ENCODE measurements at places on chromosomes 6 and 20.
A peak's percentile ranks its signal among the peaks of the same experiment; 100 is the strongest.

DNA sequence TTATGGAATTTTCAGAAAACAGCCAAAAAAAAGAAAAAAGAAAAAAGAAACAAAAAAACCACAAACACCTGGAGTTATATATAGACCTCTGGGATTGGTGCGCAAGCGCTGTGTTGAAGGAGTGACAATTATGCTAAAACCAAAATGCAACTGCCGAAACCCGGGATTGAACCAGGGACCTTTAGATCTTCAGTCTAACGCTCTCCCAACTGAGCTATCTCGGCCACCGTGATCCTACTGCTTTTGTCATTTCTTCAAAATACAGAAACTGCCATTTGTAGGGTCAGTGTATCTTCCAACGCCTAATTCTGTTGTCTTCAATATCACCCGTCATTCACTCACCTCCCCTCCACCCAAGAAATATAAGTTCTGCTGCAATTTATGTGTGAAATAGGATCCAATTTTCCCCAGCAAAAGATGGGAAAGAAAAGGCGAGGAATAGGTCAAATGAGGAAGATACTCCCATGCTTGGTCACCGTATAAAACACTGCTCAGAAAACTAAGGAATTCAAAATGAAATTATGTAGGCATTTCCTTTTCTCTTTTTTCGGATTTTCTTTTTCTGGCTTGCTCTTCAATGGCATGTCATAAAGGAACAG, 116.0 kb downstream of the TRIM27 start:
- DNase-seq = peak; percentile 80

- no peak for DNase-seq
Measured at GRCh38 chr20:51715856-51716185, 52.4 kb downstream of the ATP9A start.

GRCh38 chr6:54390362-54390761, 82.1 kb downstream of the TINAG start:
- DNase-seq = no peak

- no peak for DNase-seq
Measured at GRCh38 chr6:22437665-22438064, 131.7 kb upstream of the HDGFL1 start.

DNA sequence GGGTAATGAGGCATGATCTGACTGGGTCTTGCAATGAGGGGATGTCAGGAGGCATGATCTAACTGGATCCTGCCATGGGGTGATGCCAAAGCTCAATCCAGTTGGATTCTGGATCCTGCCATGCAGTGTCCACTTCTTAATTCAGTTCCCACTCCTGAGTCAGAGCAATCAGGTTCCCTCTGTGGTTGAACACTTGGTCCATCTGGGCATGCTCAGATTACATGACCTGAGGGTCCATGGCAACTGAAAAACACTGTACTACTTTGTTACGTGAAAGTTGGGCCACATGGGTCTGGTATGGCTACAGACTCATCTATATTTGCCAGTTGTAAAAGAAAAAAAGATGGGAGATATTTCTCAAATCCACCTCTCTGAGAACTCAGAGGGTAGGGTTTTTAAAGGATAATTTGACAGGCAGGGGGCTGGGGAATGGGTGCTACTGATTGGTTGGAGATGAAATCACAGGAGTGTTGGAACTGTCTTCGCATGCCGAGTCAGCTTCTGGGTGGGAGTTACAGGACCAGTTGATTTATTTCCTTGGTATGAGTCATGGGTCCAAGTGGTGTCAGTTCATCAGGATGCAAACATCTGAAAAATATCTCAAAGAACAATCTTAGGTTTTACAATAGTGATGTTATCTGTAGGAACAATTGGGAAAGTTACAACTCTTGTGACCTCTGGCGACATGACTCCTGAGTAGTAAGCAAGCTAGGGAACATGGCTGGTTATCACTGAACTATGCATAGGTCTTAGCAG, 21.6 kb downstream of the C6orf163 start:
- DNase-seq = no peak

GRCh38 chr6:161228921-161229591, 44.8 kb downstream of the AGPAT4 start:
- no peak for DNase-seq

- peak; percentile 85 for DNase-seq
Measured at GRCh38 chr6:55528624-55529023, 50.4 kb downstream of the HMGCLL1 start.

DNA sequence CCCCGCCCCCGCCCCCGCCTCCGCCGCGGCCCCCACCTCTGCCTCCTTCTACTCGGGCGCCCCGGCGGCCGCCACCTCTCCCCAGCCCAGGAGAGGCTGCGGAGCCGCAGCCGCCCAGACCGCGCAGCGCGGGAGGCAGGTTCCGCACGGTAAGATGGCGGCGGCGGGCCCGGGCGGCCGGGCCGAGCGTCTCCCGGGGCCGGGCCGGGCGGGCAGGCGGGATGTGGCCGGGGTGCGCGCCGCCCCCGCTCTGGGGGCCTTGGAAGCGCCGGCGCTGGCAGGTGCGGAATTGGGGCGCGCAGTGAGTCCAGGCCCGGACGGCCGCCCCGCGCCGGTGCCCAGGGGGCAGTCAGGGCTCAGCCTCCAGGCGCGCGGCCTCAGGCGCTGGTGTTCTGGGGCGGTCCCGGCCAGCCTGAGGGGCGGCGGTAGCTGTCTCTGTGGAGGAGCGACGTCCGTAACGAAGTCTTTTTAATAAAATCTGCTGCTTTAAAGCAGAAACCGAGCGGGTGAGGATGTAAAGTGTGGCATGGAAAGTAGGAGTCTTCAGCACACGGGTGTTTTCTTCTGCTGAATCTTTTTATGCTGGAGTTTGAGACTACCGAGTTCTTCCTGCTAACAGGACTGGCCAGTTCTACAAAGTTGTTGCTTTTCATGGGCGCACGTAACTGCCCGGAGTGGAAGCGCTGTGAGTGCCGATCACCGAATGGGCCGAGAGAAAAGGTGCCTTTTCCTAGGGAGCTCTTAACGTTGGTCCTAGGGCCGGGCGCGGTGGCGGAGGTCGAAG, at the start of gene GID8:
Gene GID8 (plus strand): TSS at position 43 of the 784 bp plus-strand sequence. CDS start 3,356 bp downstream, outside the sequence.
- peak; percentile 67 for DNase-seq

DNA sequence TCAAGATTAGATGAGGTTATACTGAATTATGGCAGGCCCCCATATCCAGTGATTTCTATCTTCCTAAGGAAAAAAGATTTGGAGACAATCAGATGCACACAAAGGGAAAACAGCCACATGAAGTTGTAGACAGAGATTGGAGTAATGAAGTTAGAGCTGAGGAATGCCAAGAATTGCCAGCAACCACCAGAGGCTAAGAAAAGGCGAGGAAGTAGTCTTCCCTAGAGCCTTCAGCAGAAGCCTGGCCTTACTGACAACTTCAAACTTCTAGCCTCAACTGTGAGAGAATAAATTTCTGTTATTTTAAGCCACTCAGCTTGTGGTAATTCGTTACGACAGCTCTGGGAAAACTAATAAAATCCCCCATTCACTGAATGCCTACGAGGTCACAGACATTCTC, 473.9 kb downstream of the COL12A1 start:
- no peak for DNase-seq

DNA sequence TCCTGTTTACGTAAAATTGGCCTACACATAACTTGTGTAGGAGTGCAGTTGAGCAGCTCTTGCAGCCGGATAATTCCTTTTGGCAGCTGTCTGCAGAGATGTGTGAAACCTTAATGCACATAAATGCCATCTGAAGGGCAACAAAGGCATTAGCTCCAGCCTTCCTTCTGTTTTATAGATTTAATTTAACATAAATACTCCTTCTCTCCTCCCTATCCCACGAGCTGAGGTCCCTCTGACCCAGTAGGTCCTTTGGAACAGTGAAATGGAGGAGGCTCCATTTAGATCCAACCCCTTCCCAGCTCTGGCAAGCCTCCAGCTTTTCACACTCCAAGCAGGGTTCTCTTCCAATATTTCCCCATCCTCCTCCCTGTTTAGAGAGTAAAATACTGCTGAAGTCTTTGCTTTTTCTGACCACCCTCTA, 6.5 kb downstream of the PLEKHG1 start:
- DNase-seq = no peak

DNA sequence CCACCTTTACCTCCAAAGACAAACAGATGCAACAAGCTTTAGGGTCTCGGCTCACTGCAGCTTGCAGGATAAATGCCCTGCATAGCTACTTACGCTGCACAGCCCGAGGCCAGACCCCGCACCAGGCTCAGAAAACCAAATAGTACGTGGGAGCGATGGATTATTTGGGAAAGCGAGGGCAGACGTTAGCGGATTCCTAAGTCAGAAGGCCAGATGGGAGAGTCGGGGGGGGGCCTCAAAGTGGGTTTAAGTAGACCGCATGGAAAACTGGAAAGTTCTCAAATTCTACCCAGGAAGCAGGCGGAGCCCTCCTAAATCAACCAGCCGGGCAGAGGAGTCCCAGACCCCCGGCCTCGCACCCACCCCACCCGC, 382 bp downstream of the SFT2D1 start:
- DNase-seq = peak; percentile 55

DNA sequence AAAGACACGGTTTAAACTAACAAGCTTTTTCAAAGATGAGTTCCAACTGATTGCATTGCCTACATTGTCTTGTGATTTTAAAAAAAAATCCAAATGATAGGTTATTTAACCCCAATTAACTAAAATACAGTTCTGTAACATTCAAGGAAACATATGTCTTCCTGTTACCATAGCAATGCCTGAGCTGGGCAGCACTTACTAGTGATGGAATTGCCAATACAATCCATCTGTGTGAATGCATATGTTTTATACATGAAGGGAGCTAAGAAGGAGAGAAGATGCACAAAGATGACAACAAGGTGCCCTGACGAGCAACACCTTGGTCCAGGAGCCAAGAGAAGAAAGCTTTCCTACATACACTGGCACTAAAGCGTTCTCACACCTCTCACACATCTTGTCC, 68.7 kb downstream of the POPDC3 start:
- no peak for DNase-seq

- DNase-seq = no peak
Measured at GRCh38 chr6:38646166-38646878, 6.6 kb upstream of the BTBD9 start.

- peak; percentile 80 for DNase-seq
Measured at GRCh38 chr6:141464490-141464889, 668.2 kb upstream of the GJE1 start.

DNA sequence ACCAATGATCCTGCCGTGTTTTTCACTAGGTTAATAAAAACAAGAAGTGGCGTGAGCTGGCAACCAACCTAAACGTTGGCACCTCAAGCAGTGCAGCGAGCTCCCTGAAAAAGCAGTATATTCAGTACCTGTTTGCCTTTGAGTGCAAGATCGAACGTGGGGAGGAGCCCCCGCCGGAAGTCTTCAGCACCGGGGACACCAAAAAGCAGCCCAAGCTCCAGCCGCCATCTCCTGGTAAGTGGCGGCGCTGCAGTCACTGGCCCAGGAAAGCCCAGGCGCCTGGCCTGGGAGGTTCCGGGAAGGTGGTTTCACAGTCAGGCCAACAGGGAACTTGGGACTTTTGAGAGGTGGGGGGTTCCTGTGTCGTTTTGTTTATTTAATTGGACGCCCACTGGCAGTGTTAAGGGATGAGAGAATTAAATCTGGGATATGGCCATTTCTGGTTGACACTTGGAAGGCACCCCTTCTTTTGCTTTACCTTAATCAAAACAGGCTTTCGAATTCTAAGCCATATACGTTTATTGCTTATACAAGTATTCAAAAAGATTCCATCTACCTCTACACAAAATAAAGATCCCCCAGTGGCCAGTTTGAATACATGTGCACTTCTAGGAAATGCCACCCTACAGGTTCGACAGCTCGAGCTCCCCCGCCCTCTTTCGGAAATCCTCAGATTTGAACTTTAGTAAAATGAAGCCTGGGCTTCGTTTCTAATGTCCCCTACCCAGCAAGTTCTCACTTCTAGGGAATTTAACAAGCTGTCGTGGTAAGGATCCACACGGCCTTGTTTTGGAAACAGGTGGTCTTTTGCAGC, 138.9 kb downstream of the TMEM242 start:
- DNase-seq = peak; percentile 49

DNA sequence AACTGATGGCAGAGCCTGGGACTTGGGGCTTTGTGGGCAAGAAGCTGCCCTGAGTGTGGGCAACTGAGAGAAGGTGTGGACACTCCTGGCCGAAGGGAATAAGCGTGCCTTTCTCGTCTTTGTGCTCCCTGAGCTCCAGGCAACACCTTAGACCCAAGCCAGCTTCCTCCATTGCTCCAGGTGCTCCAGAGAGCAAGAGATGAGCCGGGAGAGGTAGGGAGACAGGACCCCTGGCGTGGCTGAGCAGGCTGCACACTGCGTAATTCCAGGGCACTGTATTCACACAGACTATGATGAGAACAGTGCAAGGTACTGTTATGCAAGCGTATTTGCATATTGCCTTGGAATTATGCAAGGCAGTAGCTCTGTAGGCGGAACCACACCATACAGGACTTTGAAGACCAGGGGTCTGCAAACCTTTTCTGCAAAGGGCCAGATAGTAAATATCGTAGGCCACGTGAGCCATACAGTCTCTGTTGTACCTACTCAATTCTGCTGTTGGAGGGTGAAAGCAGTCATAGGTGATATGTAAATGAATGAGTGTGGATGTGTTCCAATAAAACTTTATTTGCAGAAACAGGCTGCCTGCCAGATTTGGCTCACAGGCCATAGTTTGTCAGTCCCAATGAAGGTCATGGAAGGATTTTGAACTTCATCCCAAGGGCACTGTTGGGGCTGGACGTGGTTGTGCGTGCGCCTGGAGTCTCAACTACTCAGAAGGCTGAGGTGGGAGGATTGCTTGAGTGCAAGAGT, 42.1 kb upstream of the FAM83D start:
- DNase-seq = peak; percentile 71

DNA sequence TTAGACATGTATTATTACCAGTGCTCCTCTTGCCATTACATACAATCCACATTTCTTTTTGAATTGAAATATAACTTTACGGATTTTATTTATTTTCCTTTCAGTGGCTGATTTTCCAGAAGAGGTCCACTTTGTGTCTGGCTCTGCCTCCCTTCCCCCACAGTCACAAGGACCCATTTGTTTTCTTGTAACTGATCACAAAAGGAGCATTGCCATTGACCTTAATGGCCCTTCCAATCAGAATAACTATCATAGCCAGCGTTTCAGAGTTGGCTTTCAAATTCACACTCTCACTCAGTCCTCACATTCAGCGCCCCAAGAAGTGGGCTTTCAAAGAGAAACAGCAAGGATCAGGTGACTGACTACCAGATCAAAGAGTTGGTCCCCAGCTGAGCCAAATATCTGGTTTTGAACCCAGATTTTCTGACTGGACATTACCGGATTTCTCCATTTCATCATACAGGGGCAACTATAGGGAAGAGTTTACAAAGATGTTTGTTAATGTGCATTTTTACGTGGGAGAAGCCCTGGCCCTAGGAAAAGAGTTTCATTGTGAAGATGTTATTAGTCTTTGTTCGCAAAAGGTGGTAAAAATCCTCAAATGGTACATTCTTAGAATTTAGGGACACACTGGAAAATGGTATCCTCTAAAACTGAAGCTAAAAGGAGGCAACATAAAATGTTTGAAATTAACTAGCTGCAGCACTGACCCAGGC, 2.0 kb upstream of the SLC22A23 start:
- no peak for DNase-seq

DNA sequence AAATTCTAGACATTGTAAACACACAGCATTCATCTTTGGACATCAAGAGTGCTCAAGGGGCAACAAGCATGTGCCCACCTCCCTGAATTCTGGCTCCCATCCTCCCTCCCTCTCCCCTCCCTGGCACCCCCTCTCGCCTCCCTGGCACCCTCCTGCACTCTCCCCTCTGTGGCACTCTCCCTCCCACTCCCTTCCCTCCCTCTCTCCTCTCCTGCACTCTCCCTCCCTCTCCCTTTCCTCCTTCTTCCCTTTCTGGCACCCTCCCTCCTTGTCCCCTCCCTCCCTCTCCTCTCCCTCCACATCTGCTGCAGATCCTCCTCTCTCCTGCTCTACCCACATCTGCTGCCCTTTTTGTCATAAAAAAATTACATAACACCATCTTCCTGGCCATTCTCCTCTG, 113.0 kb upstream of the SLC22A23 start:
- DNase-seq = no peak

GRCh38 chr6:30769088-30769852, 24.9 kb upstream of the IER3 start:
- no peak for DNase-seq

All from NAMALWA (cell line).